CD4-positive, alpha-beta T cell treated with Interleukin-6 for 4 hours (primary cell): ENCODE measurements at places on chromosomes 7 and 10.

GRCh38 chr10:27188259-27188658 lies 33.1 kb downstream of the MASTL start:
- no peak for DNase-seq

DNA sequence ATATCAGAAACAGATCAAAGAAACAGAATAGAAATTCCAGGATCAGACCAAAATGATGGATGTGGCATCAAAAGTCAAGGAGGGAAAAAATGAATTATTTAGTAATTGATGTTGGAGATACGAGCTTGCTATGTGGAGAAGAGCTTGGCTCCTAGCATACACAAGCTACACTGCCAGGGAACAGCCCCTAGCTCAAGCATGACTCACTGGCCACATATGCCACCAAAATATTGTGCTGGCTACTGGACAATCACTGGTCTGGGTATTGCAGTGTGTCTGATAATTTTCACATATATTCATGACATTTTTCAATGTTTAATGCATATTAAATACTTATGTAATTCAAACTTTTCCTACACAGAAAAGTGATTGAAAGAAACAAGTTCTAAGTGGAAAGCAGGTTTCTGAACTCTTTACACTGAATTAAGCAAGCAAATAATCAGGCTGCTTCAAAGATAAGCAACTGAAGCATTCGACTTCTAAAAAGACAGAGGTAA lies 59.3 kb downstream of the OAT start:
- DNase-seq = no peak

GRCh38 chr10:98310701-98311100 lies 42.7 kb upstream of the LOXL4 start:
- DNase-seq = no peak

DNA sequence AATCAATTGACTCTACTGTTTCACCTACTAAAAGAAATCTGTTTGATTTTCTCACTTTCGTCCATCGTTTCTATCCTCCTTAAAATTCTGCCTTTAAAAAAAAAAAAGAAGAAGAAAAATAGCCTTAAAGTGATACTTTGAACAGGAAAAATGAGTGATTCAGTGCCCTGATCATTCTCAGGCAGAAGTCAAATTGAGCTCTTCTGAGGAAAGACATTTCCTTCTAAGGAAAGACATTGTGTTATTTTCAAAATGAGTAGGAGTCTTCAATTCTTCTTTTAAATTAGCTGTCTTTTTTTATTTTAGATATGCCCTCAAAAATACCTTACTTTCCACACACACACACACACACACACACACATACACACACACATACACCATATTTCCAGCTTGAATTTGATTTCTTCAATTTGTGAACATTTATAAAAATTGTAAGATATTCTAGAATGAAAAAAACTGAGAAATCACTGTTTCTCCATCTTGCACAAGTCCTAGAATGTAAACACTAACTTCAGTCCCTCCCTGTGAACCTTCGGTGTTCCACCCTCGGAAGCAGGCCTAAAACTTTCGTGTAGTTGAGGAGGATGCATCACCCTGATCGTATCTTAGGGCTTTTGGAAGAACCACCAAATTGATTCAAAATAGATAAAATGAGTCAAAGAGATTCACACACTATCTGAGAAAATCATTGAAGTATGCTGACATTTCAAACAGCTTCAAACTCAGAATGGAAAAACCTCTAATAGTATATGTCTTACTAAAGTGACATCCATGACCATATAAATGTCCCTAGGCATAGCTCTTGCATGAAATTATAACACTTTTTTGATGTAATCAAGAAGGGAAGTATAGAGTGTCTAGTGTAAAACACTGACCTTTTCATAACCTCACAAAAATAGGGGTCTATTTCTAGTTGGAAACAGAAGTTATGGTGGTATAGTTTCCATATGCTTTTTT lies 270.8 kb downstream of the GATA3 start:
- DNase-seq = no peak

- no peak for DNase-seq
Measured at GRCh38 chr10:6659451-6659850, 79.4 kb upstream of the PRKCQ start.

DNA sequence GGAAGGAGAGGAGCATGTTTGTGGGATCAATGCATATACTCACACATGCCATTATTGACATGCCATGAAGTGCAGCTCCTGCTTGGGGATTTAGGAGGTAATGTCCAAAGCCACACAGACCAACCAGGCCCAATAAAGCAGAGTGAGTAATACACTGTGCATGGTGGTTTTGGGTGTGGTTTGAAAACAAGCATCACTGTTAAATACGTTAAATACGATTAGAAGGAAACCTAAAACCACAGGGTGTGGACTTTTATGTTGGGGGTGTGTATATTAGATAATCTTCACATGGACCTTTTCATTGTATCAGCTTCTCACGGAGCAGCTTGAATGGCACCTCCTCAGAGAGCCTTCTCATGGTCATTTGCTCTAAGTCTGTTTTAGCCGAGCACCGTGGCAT lies 10.4 kb upstream of the EIF3A start:
- DNase-seq = peak; percentile 54

GRCh38 chr10:6320320-6321010 lies 117.7 kb downstream of the PFKFB3 start:
- no peak for DNase-seq

- DNase-seq = no peak
Measured at GRCh38 chr7:23291957-23292560, 7.1 kb upstream of the MALSU1 start.

DNA sequence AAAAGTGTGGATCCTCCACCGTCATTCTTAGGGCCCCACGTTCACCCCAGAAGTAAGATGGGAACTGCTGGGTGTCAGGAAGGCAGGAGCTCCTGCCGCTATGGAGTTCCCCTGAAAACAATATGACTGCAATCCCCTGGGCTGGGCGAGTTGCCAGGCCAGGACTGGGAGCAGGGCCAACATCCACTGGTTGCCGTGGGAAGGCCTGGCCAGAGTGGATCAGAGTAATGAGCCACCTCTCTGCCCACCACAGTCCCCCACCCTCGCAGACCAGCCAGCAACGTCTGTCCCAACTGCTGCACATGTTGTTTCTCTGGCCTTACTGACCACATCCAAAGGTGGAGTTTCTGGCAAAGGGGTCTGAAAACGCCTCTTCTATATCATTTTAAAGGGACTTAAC lies 86.6 kb downstream of the STRA8 start:
- no peak for DNase-seq

- no peak for DNase-seq
Measured at GRCh38 chr10:35191523-35191922, 64.9 kb downstream of the CREM start.

- peak; percentile 60 for DNase-seq
Measured at GRCh38 chr7:148772297-148773089, 73.8 kb downstream of the CUL1 start.

DNA sequence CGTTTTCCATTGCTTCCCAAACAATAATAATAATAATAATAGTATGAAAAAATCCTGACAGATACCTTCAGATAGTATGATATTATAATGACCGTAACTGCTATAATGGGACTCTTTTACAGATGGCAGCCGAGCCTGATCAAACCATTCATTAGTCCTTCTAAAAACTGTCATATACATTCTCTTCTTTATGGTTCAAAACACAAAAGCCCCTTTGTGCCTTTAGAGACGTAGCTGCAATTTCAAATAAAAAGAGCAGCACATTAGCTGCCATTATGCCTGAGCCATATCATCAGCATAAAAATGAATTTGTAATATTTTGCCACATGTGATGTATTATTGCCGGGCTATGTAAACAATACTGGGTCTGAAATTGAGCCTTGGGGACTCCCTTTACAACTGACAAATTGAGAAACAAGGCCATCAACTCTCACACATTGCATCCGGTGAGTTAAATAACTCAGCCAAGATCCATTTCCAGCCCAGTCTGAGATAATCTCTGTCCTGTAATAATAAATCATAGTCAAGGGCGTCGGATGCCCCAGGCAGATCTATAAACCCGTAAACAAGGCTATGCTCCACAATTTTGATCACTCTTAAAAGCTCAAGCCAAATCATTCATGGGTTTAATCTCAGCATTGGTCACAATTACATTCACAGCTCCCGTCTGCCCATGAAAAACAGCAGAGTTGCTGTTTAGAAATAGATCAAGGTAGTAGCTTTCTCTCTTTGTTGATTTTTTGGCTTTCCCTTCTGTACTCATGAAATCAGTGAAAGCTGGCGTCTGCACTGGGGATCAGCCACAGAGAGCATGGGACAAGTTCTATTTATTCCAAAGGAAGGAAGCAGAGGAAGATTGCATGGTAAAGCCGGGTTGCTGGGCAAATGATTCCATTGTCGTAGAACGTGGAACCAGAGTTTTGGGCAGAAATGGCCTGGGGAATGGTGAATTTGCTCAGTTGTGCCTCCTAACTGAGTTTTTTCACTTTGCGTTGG lies 150.1 kb upstream of the BMPER start:
- no peak for DNase-seq

DNA sequence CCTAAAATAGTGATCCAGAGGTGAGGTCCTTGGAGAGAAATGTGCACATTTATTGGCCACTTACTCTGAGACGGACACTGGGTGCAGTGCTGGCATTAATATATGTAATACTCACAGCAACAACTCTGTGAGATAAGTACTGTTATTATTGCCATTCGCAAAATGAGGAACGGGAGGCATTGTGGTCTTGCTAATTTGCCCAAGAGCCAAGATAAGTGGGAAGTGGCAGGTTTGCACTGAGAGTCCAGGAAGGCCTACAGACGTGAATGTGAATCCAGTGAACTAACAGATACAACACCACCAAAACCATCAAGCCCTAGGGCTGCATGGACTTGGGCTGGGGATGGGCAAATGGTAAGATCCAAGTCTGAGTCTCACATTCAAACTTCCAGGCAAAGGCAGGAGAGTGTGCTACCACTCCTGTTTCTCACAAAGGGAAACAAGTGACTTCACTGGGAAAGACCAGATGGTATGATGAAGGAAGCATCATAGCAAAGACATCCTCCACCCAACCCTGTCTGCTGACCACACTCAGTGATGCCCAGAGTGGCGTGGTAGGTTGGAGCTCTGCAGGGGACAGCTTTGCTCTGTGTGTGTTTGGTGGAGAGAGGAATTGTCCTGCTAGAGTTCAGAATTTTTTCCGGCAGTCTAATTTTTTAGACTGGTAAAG lies 19.2 kb downstream of the TMEM273 start:
- no peak for DNase-seq

GRCh38 chr10:57222603-57223002 lies 861.5 kb upstream of the ZWINT start:
- no peak for DNase-seq

- no peak for DNase-seq
Measured at GRCh38 chr10:132814469-132814856, 28.5 kb upstream of the NKX6-2 start.

GRCh38 chr10:3623746-3624145 lies 161.3 kb downstream of the KLF6 start:
- DNase-seq = no peak

- DNase-seq = no peak
Measured at GRCh38 chr7:122790591-122790990, 87.9 kb upstream of the RNF148 start.

DNA sequence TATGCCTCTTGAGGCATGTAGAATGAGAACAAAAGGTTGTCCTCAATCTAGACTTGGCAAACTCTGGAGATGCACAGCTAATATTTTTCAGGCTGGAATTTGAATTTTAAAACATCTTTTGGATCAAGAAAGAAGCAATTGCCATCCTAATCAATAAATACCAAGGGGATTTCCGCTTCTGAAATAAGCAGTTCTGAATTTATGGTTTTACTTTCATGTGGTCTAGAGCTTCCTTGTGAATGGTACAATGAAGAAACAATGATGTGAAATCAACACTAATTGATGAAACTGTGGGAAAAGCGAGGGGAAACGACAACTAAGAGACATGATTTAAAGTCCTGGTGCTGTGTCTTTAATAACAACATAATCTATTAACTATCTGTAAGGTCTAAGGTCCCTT lies 1202.7 kb downstream of the SORCS3 start:
- no peak for DNase-seq

- no peak for DNase-seq
Measured at GRCh38 chr10:3875842-3876235, 90.8 kb upstream of the KLF6 start.

GRCh38 chr7:25963733-25964132 lies 188.3 kb upstream of the NFE2L3 start:
- DNase-seq = no peak

GRCh38 chr7:100369105-100369504 lies 4.2 kb upstream of the PILRA start:
- DNase-seq = no peak
